Activated T-cell treated with anti-CD3 and anti-CD28 coated beads, Interleukin-2, amount 50 U/mL, for 48 hours (primary cell): ENCODE measurements at places on chromosomes 1 and 21.

GRCh38 chr1:55636696-55637095, 421.5 kb upstream of the USP24 start:
- no peak for DNase-seq

GRCh38 chr1:56908619-56909221, 54.1 kb downstream of the C8A start:
- no peak for DNase-seq

- DNase-seq: no peak
Observed at GRCh38 chr1:169102567-169102966, 3.9 kb upstream of the ATP1B1 start.

- no peak for DNase-seq
Observed at GRCh38 chr1:156060937-156061636, at the start of gene RAB25. TSS of gene RAB25 (plus strand) at chr1:156061160. CDS start at chr1:156061401, 241 bp downstream.

- no peak for DNase-seq
Observed at GRCh38 chr1:115192200-115192767, 103.0 kb upstream of the TSPAN2 start.

GRCh38 chr1:14321422-14321821, 277.1 kb upstream of the KAZN start:
- no peak for DNase-seq

DNA sequence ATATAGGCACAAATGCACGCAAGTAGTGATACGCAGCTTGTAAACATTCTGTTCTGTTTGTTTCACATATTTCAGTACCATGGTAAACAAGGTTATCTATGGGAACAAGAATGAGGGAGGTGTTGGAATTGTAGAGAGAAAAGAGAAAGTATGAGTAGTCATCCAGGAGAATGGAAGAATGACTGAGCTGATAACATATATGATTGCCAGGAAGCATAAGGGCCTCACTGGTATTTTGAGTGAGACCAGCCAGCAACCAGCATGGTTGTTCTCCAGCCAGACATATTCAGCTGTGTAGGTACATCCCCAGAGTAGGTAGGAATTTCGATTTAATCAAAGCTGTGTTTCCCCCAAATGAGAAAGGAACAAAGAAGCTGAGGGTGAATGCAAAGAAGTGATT, 58.9 kb upstream of the ARTN start:
- no peak for DNase-seq

DNA sequence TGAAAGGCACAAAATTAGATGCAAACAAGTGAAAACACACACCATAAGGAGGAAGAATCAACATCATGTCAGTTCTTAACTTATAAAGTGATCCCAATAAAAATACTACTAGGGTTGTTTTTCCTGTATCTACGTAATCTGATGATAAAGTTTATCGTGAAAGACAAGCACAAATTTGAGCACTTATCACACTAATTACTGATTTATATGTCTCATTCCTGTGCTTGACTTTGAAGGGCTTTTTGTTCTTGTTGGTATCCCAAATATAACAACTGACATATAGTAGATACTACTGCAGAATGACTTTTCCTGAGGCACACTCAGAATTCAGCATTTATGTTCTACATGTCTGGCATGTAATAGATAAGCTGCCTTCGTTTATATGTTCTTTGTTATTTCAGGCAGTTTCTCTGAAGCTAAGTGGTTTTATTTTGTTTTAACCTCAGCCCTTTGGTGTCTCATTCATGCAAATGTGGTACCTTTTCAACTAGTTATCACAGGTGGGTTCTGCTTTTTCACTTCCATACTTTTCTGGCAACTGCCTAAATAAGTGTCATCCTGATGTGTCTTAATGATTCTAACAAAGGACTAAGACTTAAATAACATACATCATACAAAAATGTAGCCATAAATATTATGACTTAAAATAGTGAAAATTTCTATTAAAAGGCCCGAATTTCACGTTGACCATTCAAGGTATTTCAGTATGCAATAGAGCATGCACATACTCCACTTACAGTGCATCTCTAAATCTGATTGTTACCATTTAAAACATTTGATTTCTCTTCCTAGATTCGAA, 73.2 kb downstream of the LRRC8C start:
- DNase-seq: no peak

- no peak for DNase-seq
Observed at GRCh38 chr21:26565546-26565945, 7.5 kb downstream of the CYYR1 start.

GRCh38 chr1:200588698-200589097, 31.9 kb downstream of the KIF14 start:
- DNase-seq: no peak

GRCh38 chr1:232218955-232219865, 410.7 kb downstream of the SIPA1L2 start:
- DNase-seq: no peak

GRCh38 chr1:25031601-25031965, 101.5 kb upstream of the RUNX3 start:
- DNase-seq: peak; percentile 81

DNA sequence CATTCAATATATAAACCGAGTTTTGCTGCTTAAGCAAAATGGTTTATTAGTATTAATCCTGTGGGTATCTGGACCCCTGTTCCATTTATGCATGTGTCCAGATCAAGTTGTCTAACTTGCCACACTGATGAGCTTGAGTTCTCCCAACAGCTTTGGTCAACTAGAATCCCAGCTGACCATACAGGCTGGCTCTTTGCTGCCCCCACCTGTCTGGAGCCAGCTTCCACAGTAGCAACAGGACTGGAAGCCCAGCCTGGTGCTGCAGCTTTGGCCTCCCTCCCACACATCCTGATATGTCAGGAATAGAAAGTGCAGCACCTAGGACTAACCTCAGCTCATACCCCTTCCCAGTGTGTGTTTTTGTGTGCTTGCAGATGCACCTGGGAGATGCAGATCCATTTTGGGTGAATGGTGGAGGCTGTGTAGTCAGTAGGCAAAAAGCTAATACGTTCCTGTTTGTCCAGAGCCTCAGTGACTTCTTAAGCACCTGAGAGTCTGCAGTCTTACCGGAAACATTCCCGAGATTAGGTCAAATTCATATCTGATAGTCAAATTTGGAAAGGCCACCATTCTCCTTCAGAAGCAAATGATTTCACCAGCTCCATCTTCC, 40.9 kb upstream of the BEND5 start:
- DNase-seq: peak; percentile 54

DNA sequence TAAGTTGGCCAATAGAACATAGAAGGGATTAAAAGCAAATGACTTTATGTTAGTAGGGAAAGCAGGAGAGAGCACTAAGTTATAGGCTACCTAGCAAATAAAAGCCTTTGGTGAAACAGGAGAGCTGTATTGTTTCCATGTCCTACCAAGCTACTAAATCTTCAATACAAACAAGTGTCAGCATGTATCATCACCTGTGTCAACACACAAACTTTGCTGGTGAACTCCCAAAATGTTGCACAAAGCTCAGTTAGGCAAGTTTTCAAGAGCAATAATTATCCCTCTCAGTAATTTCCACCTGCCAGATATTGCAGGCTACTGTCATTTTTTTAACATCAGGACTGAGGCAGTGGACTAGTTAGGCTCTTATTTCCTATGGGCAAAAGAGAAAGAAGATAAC, 77.7 kb upstream of the ADAM30 start:
- DNase-seq: no peak

DNA sequence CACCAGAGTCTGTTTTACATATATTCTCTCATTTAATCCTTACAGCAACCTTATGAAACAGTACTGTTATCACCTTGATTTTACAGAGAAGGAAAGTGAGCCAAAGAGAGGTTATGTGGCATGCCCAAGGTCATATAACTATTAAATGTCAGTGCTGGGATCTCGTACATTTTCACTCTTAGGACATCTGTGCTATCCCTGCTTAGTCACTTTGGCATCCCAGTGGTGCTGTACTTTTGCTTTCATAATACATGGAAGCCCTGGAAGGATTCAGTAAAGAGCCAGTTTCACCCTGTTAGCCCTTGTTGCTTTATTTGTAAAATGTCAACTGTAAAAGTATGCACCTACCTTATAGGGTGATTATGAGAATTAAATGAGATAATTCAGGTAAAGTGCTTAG, 104.4 kb downstream of the NFIA start:
- DNase-seq: no peak

GRCh38 chr1:102840741-102841140, 267.6 kb downstream of the COL11A1 start:
- DNase-seq: no peak

DNA sequence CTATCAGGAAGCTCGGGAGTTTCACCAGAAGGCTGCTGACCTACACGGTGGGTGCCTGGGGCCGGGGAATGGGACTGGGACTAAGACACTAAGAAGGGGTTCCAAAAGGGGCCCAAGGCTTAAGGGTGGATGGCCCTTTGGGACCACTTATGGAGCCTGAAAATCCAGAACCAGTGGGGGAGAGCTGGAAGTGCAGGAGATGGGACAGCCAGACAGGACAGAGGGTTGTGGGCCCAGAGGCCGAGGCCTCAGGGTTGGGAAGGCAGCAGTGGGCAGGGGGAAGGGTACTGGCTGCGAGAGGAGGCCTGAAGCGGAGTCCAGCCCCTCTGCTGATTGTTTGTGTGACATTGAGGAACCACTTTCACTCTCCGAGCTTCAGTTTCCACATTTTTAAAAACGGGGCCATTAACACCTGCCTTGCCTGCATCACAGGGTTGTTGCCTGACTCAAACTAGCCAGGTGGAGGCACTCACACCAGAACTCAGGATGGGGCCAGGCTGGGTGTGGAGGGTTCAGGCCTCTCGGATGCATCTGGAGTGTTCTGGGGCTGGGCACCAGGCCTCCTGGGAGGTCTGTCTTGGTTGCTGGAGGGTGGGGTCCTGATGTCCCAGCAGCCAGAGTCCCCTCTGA, 3.0 kb downstream of the TTC24 start:
- DNase-seq: peak; percentile 58

- no peak for DNase-seq
Observed at GRCh38 chr1:210482945-210483617, 154.4 kb downstream of the HHAT start.
